ENCODE measurements at places on chromosomes 5 and 9.

DNA sequence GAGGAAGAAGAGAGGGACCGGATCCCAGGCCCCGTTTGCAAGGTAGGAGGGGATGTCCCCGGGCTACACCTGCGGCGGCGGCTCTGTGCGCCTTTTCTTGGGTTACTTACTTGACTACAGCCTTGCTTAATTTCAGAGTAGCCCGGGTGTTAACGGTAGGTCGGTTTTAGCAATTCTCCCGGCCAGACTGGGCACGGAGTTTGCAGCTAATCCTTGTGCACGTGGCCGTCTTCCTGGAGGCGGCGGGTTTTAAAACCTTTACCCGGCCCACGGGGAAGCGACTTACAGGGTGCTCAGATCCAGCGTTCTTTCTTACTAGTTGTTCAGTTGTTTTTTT lies 313 bp downstream of the BRIX1 start:
- no peak for DNase-seq

- peak; percentile 94 for DNase-seq
Measured at GRCh38 chr9:95508968-95509850, 7.6 kb downstream of the PTCH1 start.

DNA sequence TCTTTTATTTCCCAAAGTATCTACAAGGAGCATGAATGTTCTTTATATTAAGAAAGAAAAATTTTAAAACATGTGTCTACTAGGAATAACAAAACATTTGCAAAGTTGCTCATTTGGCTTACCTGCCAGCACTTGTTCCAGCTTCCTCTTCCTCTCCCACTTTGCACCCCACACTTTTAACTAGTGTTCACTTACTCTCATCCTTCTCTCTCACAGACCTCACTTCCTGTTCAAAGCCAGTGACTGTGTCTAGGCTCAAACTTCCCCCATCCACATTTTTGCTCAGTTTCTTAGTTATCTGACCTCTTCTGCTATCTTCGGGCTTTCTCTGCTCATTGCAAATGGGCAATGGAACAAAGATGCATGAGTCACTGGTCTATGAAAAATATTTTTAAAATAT lies 512.2 kb upstream of the ZNF462 start:
- DNase-seq, result no peak

DNA sequence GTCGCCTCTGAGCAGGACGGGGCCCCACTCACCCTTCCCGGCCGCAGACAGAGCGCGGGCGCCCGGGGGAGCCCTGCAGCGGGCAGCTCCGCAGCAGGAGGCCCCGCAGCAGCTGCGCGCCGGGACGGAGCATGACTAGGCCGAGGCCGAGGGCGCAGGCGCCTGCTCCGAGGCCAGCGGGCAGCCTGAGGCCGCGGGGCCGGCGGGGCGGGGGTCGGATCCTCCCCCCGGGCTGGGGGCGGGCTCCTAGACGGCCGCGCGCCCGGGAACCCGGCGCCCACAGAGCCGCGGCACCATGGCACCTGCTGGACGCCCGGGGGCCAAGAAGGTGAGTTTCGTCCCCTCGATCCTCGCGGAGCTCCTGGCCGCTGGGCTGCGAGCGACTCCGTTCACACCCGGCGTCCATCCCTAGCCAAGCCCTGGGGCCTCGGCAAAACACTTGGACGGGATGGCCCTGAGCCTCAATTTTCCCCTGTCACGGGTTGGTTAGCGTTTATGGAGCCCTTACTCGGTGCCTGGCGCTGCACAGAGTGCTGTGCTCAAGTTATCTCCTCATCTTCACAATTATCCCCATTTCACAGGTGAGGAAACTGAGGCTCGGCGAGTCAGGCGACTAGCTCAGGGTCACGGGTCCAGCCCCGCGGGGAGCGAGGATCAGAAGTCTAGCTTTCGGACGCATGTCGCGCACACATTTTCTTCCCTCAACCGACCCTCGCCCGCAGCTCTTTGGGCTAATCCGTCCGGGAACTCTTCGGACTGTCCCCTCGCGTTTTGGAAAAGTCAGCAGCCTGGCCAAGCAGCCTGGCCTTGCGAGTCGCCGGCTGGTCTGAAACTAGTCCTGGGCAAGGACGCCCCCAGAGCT lies at the start of the genes BHMT2 and DMGDH:
BHMT2 (plus strand) TSS at position 280 of the 862 bp plus-strand sequence; CDS start at position 296, 16 bp downstream.
DMGDH (minus strand) TSS at position 187 of the 862 bp plus-strand sequence; CDS start at position 133, 54 bp downstream.
- no peak for DNase-seq

GRCh38 chr9:91897201-91897600 lies 52.8 kb downstream of the ROR2 start:
- no peak for DNase-seq

- no peak for DNase-seq
Measured at GRCh38 chr5:124751031-124751430, 4.6 kb upstream of the ZNF608 start.

GRCh38 chr5:35884191-35884769 lies 27.6 kb downstream of the IL7R start:
- DNase-seq, result no peak

- no peak for DNase-seq
Measured at GRCh38 chr9:87116492-87116891, 169.2 kb upstream of the GAS1 start.

DNA sequence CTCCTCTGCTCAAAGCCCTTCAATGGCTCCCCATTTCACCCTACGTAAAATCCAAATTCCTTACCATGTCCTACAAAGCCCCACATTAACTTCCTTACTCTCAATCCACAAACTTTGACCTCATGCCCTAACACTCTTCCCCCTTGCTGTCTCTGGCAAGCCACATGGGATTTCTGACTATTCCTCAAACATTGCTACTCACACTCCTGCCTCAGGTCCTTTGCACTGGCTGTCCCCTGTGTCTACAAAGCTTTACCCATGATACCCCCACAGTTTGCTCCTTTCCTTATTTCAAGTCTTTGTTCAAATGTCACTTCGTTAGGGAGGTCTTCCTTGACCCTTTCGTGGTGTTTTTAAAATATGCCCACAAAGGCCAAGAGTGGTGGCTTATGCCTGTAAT lies 40.4 kb upstream of the MATR3 start:
- DNase-seq, result no peak

All from NCI-H2171 (cell line).